ENCODE measurements at places on chromosomes 11 and 22.

DNA sequence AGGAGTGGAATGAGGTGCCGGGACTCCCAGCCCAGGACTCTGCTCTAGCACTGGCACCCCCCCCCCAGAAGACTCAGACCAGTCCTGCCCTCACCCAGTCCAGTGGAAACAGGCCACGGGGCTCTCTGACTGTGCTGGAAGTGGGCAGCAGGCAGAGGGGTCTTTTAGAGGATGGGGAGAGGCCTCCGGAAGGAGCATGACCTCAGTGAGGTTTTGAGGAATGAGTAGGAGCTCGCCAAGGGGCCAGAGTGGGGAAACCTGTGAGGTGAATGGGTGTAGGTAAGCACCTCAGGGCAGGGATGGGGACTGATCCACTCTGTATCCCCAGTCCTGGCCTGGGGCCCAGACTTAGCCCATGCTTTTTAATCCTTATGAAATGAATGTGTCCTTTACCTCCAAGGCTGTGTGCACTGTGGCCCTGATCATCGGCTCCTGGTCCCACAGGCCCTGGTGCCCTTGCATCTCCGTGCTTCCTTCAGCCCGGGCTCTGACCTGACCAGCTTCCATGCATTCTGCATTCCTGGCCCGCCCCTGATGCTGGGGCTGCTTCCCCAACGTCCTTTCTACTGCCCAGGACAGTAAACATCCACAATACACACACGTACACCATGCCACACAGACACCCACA lies 24.4 kb upstream of the RFPL3 start:
- peak; percentile 53 for DNase-seq

GRCh38 chr22:28900379-28900925 lies 17.1 kb downstream of the ZNRF3 start:
- no peak for DNase-seq

DNA sequence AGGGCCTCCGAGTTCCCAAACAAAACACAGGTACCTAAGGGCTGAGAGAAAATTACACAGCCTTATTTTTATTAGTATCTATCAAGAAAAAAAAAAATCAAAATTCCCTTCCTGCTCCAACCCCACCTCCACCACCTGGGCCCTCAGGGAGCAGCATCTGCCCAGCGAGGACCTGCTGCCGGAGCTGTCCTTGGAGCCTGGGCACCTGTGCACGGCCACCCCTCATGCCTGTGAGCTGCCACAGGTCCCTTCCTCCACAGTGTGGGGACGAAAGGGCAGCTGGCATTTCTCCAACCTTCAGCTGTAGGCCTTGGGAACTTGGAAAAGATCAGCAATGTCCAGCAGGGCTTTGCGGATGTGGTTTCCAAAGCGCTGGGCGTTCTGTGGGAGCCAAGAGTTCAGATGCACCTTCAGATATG lies 6.3 kb upstream of the SYCE3 start:
- peak; percentile 56 for DNase-seq

DNA sequence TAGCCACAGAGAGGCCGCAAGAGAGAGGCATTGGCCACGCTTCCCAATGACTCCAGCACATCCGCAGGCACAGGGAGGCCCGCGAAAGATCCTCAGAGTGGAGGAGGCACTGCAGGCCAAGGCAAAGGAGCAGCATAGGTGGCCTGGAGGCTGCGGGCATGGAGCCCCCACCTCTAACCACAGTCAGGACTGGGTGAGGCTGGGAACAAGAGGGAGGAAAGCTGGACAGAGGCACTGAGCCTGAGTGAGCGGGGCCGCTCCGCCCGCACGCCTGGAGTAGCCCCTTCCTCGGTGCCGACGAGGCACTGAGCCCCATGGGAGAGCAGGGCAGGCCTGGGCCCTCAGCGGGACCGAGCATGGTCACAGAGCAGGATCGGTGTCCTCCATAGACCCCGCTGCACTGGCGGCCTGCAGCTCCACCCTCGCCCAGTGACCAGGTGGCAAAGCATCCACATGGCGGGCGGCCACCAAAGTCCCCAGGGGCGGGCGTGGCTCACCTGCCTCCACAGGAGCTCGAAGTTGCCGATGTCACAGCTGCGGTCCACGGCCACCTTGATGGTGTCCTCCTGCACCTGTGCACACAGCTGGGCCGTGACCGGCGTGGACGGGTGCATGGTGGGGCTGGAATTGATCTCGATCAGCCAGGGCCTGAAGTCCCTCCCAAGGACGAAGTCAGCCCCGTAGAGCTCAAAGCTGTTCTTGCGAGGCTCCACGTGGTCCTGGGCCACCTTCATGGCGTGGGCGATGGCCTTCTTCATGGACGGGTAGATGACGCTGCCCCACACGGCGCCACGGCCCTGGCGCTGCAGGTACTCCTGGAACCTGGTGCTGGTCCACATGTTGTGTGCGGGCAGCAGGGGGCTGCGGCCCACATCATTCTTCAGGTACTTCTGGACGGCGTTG lies 18.9 kb upstream of the IL17REL start:
- DNase-seq = peak; percentile 48

DNA sequence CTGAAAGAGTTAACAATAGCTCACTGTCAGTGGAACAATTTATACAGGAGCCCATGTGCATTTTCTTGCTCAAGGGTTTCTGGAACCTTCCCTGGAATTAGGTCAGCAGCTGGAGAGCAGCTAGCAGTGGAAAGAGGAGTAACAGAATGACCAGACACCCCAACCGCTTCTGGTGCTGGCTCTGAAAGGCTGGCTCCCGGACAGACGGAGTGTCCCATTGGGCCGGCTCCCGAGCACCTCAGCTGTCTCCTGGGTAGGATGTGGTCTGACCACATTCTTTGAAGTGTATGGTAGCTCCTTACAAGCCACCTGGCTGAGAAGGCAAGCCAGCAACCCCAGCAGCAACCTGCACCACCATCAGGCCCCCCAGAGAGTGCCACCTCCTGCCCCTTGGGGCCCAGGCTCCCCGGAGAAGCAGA lies 44.7 kb downstream of the ABTB2 start:
- no peak for DNase-seq

DNA sequence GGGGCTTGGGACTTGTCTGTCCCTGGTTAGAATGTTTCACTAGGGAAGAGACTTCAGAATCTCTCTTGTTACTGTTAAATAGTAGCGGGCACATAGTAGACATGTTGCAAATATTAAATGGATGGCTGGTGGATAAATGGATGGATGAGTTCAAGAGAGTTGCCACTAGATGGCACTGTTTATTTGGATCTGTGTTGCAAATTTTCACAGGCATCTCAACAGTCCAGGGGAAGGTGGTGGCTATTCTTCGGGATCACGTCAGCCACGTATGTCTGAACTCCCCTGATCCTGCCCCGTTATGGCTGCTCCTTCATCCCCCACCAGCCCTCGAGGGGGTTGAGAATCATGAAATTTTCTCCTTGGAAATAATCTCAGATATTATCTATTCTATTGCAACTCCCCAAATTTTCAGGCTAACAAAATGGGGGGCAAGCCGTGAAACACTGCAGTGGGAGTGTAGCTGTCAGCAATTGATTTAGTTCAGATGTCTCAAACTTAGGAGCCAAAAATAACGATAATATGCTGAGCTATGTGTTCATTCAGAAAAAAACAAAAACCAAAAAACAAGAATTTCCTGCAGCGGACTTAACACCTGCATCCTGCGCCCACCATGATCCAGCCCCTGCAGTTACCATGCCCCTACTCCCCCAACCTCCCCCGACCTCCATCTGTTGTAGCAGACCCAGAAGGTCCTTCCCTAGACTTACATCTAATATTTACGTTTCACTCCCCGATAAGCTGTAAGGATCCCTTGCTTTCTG lies 29.1 kb upstream of the BIRC3 start:
- DNase-seq = no peak

Data from aorta (tissue), 5 donors.